Kidney (tissue), 22 donors: ENCODE measurements at places on chromosomes 12 and 14. TPM values are rescaled to one million over a fixed set of nuclear protein-coding genes. Genes with fewer than 3 reads are reported as not detected.

The PLEKHG7 gene
- polyA plus RNA-seq = 0.45 TPM

The LRP1-AS gene
- polyA plus RNA-seq = not detected

The DHRS2 gene
- 2.4 TPM for polyA plus RNA-seq

The TAS2R20 gene
- polyA plus RNA-seq = 0.47 TPM
